ENCODE measurements at places on chromosomes 3 and 15. TPM values are rescaled to one million over a fixed set of nuclear protein-coding genes. Genes with fewer than 3 reads are reported as not detected.

SGO1 gene
- polyA plus RNA-seq, result 11.3 TPM

- DNase-seq, result no peak
Observed at GRCh38 chr15:87669846-87670245, 586.7 kb downstream of the NTRK3 start.

DNA sequence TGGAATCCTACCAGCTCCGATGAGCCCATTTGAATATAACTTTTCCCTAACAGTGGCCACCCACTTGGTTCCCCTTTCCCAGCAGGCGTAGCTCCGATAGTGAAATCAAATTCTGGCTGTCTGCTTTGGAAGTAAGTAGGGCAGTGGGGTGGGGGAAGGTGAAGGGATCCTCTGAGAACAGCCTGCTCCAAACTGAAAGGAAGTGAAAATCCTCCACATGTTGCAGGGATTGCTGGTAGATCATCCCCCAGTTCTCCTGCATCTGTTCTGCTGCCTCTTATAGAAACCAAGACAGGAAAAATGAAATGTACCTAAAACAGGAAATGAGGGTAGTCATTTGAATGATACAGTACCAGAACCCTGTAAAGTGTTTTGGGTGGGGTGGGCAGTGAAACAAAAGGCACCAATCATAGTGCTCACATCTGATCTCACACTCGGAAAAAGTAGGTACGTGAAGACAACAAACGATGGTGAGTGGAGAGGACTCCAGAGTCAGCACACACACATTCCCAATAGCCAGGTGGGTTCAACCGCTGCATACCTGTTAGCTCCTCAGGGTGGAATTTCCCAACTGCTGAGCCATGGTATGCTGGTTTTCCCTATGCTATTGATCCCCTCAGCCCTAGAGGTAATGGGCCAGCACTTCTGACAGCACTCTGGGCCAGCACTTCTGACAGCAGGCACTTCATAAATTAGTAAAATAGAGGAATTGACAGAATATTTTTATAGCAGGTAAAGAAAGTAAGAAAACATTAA is 304.9 kb upstream of the ADAMTS9 start:
- no peak for DNase-seq

GRCh38 chr3:129132097-129132866 is 10.7 kb upstream of the RAB43 start:
- DNase-seq, result no peak

GRCh38 chr15:65902373-65902772 is 33.1 kb downstream of the RAB11A start:
- no peak for DNase-seq

DCLK3 gene
- polyA plus RNA-seq, result 1.0 TPM

FEZF2 gene
- polyA plus RNA-seq, result not detected

GPR160 gene
- polyA plus RNA-seq, result 2.9 TPM

DNA sequence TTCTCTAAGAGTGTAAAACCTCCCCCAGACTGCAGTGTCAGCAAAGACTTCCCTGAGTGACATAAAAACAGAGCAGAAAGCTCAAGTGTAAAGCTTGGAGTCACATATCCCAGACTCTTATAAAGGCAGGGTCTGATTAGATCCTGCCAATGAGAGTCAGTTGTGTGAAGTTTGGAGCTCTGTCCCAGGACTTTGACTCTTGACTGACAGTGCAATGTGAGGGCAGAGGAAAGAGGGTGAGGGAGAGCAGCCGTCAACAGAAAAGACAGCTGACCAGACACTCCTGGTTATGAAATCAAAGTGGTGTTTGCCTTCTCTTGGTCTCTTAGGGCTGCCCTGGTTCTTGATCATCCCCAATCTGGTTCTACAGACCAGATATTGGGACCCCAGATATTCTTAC is 393.2 kb downstream of the ERC2 start:
- DNase-seq, result no peak

C3orf85 gene
- 14.5 TPM for polyA plus RNA-seq

GRCh38 chr15:87312221-87312620 is 944.3 kb downstream of the NTRK3 start:
- DNase-seq, result no peak

SOX2 gene
- polyA plus RNA-seq, result 0.53 TPM

Measured in left renal pelvis (tissue), 4 donors.